Mammary microvascular endothelial cell (primary cell): ENCODE measurements at places on chromosomes 7 and 10. TPM values are rescaled to one million over a fixed set of nuclear protein-coding genes. Genes with fewer than 3 reads are reported as not detected.

Gene GHRHR
- total RNA-seq = not detected in 2 replicates

Gene FOXI2
- total RNA-seq = not detected in 2 replicates

Gene ACHE
- 0.54 and 0.67 TPM in 2 replicates for total RNA-seq

Gene DCLRE1C
- 5.0 and 6.6 TPM in 2 replicates for total RNA-seq

Gene PLCE1
- total RNA-seq = 0.10 and 0.13 TPM in 2 replicates
